ENCODE measurements at places on chromosomes 5 and 9.

DNA sequence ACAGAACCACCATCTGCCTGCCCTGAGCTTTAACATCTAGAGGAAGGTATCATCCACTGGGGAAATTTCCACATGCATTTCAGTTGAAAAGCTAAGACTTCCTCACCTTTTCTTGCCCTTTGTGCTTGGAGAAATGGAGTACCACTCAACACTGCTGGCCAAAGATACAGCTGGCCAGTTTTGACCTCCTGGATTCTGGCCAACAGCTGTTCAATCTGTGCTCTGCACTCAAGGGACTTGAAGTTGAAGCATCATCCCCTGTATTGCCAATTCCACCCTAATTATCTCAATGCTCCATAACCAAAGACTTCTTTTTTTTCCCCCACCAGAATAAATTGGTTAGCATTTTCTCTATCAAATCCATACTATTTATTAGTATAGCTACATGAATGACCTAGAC, 70.4 kb upstream of the PRDM9 start:
- no peak for DNase-seq

DNA sequence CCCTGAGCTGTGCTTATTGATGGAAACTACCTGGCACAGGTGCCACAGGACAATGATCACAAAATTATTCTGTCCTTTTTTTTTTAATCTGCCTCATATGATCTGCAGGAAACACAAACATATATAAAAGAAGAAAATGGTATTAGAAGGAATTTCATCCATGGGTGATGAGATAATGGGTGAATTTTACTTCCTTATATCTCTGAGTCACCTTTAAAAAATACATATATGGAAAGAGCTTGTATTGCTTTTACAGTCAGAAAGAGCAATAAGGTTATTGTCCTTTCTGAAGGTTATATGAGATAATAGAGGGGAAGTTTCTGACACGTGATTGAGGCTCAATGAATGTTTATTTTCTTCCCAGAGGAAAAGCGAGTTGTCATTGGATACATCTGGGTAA, 31.6 kb downstream of the NEURL1B start:
- no peak for DNase-seq

DNA sequence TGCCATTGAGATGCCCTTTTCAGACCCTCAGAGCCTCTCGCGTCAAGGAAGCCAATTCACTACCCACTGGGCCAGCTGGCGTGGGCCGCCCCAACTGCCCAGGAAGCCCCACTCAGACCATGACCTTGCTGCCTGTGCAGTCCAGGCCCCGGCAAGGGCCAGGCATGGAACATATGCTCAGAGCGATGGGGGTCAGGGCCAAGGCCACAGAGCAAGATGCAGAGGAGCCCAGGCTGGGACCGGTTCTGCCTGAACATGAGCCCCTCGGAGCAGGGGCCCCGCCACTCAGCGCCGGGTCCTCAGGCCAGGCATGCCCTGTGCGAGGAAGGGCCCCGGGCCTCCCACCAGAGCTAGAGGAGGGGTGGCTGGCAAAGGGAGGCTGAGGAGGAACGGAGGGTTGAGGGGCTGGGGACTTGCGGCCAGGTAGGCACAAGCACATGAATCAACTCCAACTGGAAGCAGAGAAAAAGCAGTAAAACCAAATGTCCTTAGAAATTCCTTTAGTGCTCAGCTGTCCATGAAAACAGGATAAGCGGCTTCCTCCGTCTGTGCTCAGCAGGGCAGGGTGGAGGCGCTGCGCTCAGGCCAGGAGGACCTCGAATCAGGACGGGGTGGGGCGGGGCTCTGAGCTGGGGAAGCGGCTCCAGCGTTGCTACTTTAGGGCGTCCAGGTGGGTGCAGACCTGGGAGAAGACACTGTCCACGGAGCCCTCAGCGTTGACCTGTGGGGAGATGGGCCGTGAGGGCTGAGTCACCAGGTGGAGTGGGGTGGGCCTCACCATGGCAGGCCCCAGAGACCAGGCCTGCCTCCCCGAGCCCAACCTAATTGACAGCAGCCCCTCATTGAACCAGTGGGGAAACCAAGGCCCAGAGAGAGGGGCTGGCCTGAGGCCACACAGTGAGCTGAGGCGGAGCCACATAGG, 9.9 kb downstream of the AK1 start:
- no peak for DNase-seq

DNA sequence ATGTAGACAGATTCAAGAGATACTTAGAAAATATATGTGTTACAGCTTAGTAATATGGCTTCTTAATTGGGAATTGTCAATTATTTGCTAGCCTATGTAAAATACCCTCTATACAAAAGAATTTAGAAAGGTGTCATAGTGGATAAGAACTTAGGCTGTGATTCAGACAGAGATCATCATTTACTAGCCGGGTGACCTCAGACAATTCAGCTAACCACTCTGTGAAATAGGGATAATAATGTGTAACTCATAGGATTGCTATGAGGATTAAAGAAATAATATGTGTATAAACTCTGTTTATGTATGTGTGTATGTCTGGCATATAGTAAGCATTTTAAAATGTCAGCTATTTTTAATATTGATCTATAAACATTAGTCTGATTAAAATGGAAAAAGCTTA, 5.9 kb upstream of the LARS1 start:
- no peak for DNase-seq

- DNase-seq: no peak
These were observed 43.5 kb downstream of the PNPLA7 start for GRCh38 chr9:137506702-137507171.

GRCh38 chr5:132751444-132751843, 4.2 kb downstream of the CCNI2 start:
- no peak for DNase-seq

DNA sequence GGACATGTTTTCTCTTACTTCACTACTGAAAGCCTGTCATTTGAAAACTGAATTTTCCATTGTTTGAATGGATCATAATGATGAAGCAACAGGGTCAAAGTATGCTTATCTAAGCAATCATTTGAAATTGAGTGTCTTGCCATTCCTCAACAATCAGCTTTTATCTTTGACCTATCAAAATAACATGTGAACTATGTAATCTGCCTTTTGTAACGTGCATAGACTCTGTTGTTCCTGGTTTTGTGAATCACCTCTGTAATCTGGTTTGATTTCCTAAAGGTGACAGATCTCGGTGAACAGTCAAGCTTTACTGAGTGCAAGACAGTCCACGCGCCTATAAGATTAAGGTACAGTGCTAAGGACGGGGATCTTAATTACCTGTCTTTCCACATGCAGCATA, 3.3 kb downstream of the MEF2C start:
- DNase-seq: no peak

GRCh38 chr5:132814503-132815294, 1.6 kb downstream of the SOWAHA start:
- no peak for DNase-seq

DNA sequence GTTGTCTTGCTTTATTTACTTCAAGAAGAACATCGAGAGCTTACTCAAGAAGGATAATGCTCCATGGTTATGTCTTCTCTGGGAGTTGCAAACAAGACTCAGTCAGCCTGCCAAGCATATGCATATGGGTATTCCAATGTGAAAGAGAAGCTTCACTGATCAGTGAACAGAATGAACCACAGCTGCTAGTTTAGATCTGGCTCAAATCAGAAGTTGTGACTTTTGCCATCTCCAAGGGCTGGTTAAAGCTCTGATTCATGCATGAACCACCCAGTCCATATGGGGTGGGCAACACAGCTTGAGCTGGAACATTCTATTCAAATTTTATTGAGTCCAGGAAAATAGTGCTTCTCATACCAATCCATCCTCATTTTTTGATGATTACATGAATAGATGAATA, 50.0 kb downstream of the ATPSCKMT start:
- no peak for DNase-seq

- DNase-seq: no peak
These were observed 23.5 kb downstream of the HOMER1 start for GRCh38 chr5:79490323-79490936.

DNA sequence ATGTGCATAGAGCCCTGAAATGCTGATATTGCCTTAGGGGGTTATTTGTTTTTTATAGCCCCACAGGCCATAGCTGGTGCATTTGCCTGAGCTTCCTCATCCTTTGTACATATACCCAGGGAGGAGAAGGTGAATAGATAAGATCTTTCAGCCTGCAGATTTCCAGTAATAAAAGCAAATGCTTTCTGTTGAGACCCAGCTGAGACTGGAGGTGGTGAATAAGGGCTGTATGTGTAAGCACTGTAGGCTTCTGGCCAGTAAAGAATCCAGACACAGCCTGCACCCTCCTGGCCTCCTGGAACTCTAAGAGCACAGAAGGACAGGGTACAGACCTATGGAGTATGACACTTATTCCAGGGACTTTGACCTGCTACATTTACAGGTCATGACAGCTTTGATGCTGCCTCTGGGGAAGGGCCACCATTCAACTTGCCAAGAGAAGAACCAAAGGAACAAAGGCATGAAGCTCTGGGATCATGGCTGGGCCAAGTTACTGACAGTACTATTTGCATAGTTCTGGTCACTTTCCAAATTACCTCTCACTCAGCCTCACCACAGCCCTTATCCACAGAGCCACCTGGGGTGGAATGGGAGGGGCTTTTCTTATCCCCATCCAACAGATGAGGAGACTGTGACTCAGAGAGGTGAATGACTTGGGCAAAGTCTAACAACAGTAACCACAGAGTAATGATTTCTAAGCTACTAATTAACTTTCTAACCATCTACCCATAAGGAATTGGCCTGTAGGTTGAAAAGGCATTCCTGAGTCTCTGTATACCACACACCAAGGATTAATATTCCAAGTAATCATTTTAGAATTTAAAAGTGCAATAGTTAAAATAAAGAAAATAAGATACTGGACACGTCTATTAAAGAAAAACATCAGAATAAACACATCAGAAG, 604.5 kb upstream of the KLF4 start:
- DNase-seq: no peak

- DNase-seq: no peak
These were observed 7.9 kb upstream of the IL3 start for GRCh38 chr5:132052520-132052919.

GRCh38 chr5:55973296-55973695, 21.5 kb downstream of the IL6ST start:
- DNase-seq: no peak

GRCh38 chr5:122330881-122331280, 18.8 kb downstream of the SNCAIP start:
- no peak for DNase-seq

GRCh38 chr5:90144625-90145327, 264.8 kb downstream of the CETN3 start:
- DNase-seq: no peak

DNA sequence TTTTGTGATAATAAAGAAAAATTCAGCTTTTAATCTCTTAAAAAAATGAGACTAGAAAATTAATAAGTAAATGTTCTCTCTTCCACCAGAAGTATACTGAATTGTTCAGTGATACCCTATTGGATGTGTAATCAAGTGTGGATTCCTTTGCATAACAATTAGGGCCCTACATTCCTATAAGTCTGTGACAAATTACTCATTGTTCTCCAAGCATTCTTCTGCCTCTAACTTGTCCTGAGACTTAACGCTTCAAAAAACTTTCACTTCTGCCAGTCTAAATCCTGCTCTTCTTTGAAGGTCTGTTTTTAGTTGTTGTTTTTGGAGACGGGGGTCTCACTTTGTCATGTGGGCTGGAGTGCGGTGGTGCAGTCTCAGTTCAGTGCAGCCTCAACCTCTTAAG, 9.2 kb upstream of the DDX46 start:
- no peak for DNase-seq

- no peak for DNase-seq
These were observed 51.2 kb downstream of the NDST1 start for GRCh38 chr5:150559088-150559487.

GRCh38 chr5:160937570-160937969, 85.6 kb upstream of the ATP10B start:
- DNase-seq: no peak

DNA sequence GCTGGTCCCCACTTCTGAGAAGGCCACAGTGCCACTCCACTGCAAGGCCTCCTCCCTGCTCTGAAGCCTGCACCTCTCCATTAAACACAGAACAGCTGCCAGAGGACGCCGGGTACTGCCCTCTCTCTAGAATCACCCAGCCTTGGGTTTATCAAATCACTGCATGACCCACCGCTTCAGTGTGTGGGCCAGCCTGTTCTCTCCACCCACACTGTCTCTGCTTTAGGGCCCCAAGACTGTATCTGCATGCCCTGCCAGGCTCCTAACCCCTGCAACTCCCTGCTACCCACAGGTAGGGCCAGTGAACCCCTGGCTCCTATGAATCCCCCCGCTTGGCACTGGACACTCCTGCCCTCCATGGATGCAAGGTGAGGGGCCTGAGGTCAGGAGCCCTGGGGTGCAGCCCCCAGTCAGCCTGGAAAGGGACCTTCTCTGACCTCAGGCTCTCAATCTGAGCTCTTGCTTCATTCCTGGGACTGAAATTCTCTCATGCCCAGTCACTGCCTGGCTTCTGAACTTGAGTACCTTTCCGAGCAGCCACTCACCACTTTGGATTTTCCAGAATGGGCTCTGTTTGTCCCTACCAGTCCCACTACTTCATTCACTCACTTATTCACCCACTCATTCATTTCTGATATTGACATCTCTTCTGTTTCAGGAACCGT, 206.3 kb downstream of the GABBR2 start:
- no peak for DNase-seq

- DNase-seq: no peak
These were observed 183.3 kb downstream of the SEMA5A start for GRCh38 chr5:9362600-9362999.

DNA sequence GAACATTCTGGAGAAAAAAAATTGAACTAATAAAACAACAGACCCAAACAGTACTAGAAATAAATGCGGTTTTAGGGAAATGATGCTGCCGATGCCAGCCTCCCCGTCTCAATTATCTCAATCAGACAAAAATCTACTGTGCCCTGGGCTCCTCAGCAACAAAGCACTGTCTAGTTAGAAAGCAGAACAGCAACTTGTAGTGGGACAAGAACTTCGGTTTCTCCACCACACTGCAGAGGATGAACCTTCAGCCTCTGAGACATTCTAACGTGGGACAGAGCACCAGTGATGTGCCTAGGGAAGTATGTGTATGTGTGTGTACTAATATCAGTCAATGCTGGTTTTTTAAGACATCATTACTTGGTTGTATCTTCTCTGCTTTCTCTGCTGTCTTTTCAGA, 11.1 kb upstream of the CAST start:
- no peak for DNase-seq

- DNase-seq: no peak
These were observed 30.0 kb upstream of the ZNF366 start for GRCh38 chr5:72537166-72537565.
